Endothelial cell of umbilical vein (primary cell): ENCODE measurements at places on chromosomes 12 and 14. TPM values are rescaled to one million over a fixed set of nuclear protein-coding genes. Genes with fewer than 3 reads are reported as not detected.

GRCh38 chr12:11580125-11580751 lies 69.2 kb upstream of the ETV6 start:
- H3K27me3 ChIP-seq = no peaks in the 10 kb centered on the region
- H3K4me3 ChIP-seq = no peak overlapping the region
- H3K36me3 ChIP-seq = no peaks in the 10 kb centered on the region
- peaks cover 8% of the 10 kb centered on the region for H3K4me1 ChIP-seq

HNF1A gene
- not detected in 2 replicates for total RNA-seq

NUBPL gene
- total RNA-seq = 8.2 and 12.3 TPM in 2 replicates

DNA sequence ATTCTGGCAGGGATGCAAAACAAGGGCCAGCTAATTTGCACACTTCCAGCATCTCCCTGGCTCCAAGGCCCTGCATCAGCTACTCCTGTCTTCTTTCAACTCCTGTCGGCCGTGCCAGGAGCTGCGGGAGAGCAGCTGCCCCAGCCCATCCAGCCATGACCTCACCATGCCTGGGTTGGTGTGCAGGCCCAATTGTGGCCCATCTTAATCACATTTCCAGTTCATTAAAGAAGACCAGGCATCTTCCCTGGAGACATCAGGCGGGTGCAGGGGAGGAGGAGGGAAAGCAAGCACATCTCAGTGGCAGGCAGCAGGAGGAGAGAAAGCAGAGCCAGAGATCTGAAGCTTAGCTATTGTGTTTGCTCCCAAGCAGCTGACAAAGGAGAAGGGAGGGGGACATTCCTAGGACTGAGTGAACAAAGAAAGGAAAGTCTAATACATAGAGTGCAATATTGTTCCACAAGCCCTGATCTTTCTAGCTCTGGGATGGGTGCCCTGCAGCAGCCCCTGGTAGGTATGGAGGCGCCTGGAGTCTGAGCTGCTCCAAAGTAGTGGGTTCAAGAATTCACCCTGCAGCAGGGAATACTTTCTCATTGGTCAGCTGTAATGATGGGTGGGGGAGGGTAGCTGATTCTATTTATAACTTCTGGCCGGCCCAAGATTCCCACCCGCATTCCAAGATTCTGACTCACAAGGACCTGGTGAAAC lies 40.1 kb downstream of the VWF start:
- peak; percentile 63 for DNase-seq
- H3K27me3 ChIP-seq = no peaks in the 10 kb centered on the region
- H3K4me1 ChIP-seq = peaks cover 60% of the 10 kb centered on the region
- no peak overlapping the region for H3K4me3 ChIP-seq
- peak overlapping the region; percentile 85 for H3K27ac ChIP-seq
- peaks cover 27% of the 10 kb centered on the region for H3K36me3 ChIP-seq

DNA sequence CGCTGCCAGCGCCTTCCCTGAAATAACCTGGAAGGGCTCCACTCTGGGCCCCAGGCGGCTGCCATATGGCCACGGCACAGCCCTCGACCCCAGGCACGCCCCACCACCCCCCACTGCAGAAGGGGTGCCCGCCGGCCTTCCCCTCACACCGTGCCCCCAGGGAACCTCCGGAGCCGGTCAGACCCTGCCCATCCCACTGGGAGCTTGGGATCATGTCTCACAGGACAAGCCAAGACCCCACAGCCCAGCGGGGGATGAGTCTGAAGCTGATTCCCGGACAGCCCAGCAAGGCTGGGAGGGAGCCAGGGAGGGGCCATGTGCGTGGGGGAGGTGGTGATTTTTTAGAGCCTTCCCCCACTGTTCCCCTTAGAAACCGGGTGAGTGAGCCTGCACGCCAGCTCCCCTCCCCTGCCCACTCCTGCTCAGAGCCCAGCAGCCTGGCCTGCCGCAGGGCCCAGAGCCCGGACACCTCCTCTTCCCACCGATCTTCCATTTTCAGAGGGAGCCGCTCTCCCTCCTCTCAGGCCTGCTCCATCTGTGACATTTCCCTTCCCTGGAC lies 1.4 kb downstream of the RIMBP2 start:
- no peak overlapping the region for H3K27ac ChIP-seq
- no peaks in the 10 kb centered on the region for H3K4me1 ChIP-seq
- no peak overlapping the region for H3K4me3 ChIP-seq
- H3K36me3 ChIP-seq = no peaks in the 10 kb centered on the region

DNA sequence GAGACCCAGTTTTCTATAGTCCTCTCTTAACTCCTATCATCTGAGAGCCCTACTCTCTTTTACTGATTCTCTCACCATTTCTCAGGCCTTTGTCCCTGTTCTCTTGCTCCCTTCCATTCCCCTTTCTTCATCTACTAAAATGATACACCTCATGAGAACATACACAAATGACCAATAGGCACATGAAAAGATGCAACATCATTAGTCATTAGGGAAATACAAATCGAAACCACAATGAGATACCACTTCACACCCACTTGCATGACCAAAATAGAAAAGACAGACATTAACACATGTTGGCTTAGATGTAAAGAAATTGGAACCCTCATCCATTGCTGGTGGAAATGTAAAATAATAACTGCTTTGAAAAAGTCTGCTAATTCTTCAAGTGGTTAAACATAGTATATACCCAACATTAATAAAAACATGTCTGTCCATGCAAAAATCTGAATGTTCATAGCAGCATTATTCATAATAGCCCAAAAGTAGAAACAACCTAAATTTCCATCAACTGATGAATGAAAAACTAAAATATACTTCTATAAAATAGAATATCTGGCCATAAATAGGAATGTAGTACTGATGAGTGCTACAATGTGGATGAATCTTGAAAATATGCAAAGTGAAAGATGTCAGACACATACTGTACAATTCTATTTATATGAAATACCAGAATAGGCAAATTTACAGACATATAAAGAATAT lies 66.0 kb downstream of the DENND5B start:
- DNase-seq = no peak
- no peak overlapping the region for H3K4me3 ChIP-seq
- H3K27ac ChIP-seq = no peak overlapping the region
- H3K36me3 ChIP-seq = no peaks in the 10 kb centered on the region

GRCh38 chr12:15684896-15685658 lies 104.1 kb downstream of the EPS8 start:
- peaks cover 8% of the 10 kb centered on the region for H3K4me1 ChIP-seq
- H3K36me3 ChIP-seq = no peaks in the 10 kb centered on the region
- no peak for DNase-seq

GRCh38 chr12:2294651-2295475 lies 242.1 kb downstream of the CACNA1C start:
- no peak overlapping the region for H3K27ac ChIP-seq
- no peak for DNase-seq
- no peaks in the 10 kb centered on the region for H3K4me1 ChIP-seq
- H3K4me3 ChIP-seq = no peak overlapping the region

CCDC38 gene
- not detected in 2 replicates for total RNA-seq

PAX9 gene
- 0.44 and 4.8 TPM in 2 replicates for total RNA-seq

DNA sequence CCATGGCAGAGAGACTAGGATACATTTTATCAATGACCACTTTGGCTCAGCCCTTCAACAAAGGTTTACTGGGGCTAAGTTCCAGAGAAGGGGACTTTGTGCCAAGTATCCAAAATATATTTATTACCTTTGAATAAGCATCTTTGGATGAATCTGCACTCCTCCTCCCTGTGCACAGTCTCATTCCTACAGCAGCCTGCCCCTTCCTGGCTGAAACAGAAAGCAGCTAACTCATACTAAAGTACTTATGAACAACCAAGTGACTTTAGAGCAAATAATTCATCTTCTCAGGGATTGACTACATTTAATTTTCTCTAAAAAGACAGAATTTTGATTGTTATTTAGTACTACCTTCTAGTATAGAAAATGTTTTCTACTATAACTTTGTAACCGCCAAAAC lies 47.8 kb upstream of the ETV6 start:
- H3K27ac ChIP-seq = no peak overlapping the region
- no peaks in the 10 kb centered on the region for H3K36me3 ChIP-seq
- no peaks in the 10 kb centered on the region for H3K4me1 ChIP-seq
- no peak for DNase-seq
- H3K4me3 ChIP-seq = no peak overlapping the region
- H3K27me3 ChIP-seq = peaks cover 3% of the 10 kb centered on the region

- DNase-seq = no peak
- H3K27ac ChIP-seq = no peak overlapping the region
- no peaks in the 10 kb centered on the region for H3K4me1 ChIP-seq
- H3K36me3 ChIP-seq = no peaks in the 10 kb centered on the region
- no peaks in the 10 kb centered on the region for H3K27me3 ChIP-seq
These were observed 173.0 kb upstream of the WSCD2 start for GRCh38 chr12:107955966-107956643.

DNA sequence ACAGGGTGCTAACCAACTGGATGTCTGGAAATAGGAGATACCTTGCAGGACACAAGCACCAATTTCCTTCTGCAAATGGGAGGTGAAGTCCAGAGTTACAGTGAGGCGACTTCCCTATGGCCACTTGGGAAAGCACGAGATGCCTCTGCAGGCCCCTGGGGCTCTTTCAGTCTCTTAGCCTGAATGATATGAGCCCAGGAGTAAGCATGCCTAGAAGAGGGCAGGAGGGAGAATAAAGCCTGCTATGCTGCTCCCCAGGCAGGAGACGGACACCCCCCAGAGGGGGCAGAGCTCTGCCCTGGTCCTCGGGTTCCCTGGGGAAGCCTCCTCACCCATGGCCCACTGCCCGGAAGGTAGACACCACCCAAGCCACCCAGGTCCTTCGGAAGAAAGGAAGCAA lies 105.1 kb downstream of the GCH1 start:
- DNase-seq = no peak
- H3K36me3 ChIP-seq = no peaks in the 10 kb centered on the region
- H3K27ac ChIP-seq = no peak overlapping the region

- no peaks in the 10 kb centered on the region for H3K27me3 ChIP-seq
- DNase-seq = peak; percentile 19
- no peak overlapping the region for H3K4me3 ChIP-seq
These were observed 50.5 kb downstream of the B4GALNT3 start for GRCh38 chr12:510071-510825.

DNA sequence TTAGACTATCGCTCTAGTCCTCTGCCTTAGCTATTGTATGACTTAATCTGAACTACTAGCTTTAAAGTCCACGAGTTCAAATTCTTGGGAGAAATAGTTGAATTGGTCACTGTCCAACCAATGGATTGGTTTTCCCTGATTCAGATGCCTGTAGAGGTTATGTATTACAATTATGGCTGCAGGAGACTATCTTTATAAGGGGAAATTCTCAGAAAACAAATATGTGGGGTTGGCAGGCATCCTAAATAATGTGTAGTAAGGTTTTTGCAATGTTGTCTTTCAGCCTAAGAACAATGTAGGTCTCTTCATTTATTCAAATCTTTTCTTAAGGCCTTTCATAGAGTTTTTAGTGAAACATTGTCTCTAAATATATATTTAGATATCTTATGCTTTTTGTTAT lies 26.9 kb downstream of the MYRFL start:
- no peak overlapping the region for H3K4me3 ChIP-seq
- DNase-seq = no peak
- H3K27me3 ChIP-seq = no peaks in the 10 kb centered on the region
- no peaks in the 10 kb centered on the region for H3K4me1 ChIP-seq

SCN8A gene
- 20.2 and 20.4 TPM in 2 replicates for total RNA-seq

HRK gene
- not detected in 2 replicates for total RNA-seq

- H3K27ac ChIP-seq = no peak overlapping the region
- peaks cover 16% of the 10 kb centered on the region for H3K4me1 ChIP-seq
- DNase-seq = peak; percentile 38
- H3K36me3 ChIP-seq = no peaks in the 10 kb centered on the region
These were observed 1.2 kb downstream of the SNX6 start for GRCh38 chr14:34628681-34629135.

LMO3 gene
- total RNA-seq = not detected in 2 replicates

COX8C gene
- not detected in 2 replicates for total RNA-seq

- no peak for DNase-seq
- no peak overlapping the region for H3K27ac ChIP-seq
- H3K4me1 ChIP-seq = peaks cover 11% of the 10 kb centered on the region
- no peak overlapping the region for H3K4me3 ChIP-seq
These were observed 21.0 kb upstream of the PPP1R13B start for GRCh38 chr14:103868242-103868897.

LRP1 gene
- total RNA-seq = 3.8 and 4.6 TPM in 2 replicates

PMCH gene
- 1.1 and 1.8 TPM in 2 replicates for total RNA-seq

- peaks cover 6% of the 10 kb centered on the region for H3K4me1 ChIP-seq
- DNase-seq = no peak
- no peaks in the 10 kb centered on the region for H3K27me3 ChIP-seq
- no peaks in the 10 kb centered on the region for H3K36me3 ChIP-seq
- no peak overlapping the region for H3K4me3 ChIP-seq
These were observed 30.5 kb upstream of the DDHD1 start for GRCh38 chr14:53183611-53184010.

C12orf54 gene
- total RNA-seq = not detected in 2 replicates

- H3K4me1 ChIP-seq = no peaks in the 10 kb centered on the region
- H3K27me3 ChIP-seq = no peaks in the 10 kb centered on the region
- no peaks in the 10 kb centered on the region for H3K36me3 ChIP-seq
- DNase-seq = no peak
- no peak overlapping the region for H3K4me3 ChIP-seq
These were observed 455.0 kb upstream of the TMEM132C start for GRCh38 chr12:127811988-127812387.

DNA sequence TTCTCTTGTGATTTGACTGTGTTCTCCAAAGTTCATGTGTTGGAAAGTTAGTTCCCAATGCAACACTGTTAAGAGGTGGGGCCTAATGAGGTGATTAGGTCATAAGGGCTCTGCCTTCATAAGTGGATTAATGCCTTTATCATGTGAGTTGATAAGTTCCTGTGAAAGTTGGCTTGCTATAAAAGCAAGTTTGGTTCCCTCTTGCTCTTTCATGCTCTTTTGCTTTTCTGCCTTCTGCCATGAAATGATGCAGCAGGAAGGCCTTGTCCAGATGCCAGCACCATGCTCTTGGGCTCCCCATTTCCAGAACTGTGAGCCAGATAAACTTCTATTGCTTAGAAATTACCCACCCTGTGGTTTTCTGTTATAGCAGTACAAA lies 41.9 kb downstream of the SLC16A7 start:
- no peak for DNase-seq
- no peaks in the 10 kb centered on the region for H3K36me3 ChIP-seq
- H3K4me1 ChIP-seq = no peaks in the 10 kb centered on the region

DNA sequence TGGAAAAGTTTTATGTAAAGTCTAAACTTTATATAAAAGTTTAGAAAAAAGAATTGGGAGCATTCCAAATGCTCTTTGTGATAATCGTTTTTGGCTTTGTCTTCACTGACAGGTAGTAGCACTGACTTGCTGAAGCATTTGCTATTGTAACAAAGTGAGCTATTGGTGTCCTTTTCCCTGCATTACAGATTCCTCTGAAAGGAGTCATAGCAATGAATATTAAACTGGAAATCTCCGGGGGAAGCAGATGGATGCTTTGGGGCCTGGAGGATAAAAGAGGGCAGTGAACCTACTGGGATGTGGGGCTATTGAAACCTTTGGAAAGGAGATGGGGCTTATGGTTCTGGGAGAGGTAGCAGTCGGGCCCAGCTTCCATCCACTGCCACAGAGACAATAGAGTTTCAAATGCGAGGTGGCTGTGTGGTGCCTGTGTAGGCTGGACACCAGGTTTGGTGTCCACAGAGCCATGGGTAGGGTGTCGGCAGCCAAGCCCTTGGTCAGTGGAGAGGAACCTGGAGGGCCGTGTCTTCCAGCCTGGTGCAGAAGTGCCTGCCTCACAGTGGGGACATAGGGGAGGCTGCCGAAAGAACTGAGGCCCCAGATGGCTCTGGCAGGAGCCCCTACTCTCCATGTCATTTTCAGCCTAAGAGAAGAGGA lies 10.1 kb downstream of the GSG1 start:
- H3K36me3 ChIP-seq = no peaks in the 10 kb centered on the region
- H3K4me1 ChIP-seq = peaks cover 32% of the 10 kb centered on the region
- no peak overlapping the region for H3K27ac ChIP-seq
- no peaks in the 10 kb centered on the region for H3K27me3 ChIP-seq

- DNase-seq = peak; percentile 98
- H3K4me3 ChIP-seq = no peak overlapping the region
- peak overlapping the region; percentile 98 for H3K27ac ChIP-seq
These were observed 26.9 kb upstream of the LGALS3 start for GRCh38 chr14:55102141-55102621.

ABCC9 gene
- not detected in 2 replicates for total RNA-seq
